ENCODE measurements at places on chromosomes 6 and 20.
A peak's percentile ranks its signal among the peaks of the same experiment; 100 is the strongest.

- no peak for DNase-seq
Measured at GRCh38 chr20:59800309-59800708, 133.1 kb downstream of the SYCP2 start.

DNA sequence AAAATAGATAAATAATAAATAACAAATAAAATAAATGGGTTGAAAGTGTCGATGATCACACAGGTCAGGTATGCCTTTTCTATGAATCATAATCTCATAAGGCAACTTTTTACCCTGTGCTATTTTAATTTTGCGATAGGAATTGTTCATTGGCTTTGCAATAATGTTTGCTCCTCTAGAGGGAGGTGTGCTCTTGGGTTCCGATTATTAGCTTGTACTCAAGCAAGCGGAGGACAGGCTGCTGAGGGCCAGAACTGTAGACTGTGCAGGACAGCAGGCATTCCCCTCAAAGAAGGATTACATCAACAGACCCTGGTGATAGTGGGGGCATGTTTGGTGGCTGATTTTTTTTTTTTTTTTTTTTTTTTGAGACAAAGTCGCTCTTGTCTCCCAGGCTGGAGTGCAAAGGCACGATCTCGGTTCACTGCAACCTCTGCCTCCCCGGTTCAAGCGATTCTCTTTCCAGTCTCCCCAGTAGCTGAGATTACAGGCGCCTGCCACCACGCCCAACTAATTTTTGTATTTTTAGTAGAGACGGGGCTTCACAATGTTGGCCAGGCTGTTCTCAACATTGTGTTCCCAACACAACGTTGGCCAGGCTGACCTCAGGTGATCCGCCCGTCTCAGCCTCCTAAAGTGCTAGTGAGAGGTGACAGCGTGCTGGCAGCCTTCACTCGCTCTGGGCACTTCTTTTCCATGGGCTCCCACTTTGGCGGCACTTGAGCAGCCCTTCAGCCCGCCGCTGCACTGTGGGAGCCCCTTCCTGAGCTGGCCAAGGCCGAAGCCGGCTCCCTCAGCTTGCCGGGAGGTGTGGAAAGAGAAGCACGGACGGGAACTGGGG is 35.6 kb downstream of the RIOK1 start:
- DNase-seq, result peak; percentile 59

DNA sequence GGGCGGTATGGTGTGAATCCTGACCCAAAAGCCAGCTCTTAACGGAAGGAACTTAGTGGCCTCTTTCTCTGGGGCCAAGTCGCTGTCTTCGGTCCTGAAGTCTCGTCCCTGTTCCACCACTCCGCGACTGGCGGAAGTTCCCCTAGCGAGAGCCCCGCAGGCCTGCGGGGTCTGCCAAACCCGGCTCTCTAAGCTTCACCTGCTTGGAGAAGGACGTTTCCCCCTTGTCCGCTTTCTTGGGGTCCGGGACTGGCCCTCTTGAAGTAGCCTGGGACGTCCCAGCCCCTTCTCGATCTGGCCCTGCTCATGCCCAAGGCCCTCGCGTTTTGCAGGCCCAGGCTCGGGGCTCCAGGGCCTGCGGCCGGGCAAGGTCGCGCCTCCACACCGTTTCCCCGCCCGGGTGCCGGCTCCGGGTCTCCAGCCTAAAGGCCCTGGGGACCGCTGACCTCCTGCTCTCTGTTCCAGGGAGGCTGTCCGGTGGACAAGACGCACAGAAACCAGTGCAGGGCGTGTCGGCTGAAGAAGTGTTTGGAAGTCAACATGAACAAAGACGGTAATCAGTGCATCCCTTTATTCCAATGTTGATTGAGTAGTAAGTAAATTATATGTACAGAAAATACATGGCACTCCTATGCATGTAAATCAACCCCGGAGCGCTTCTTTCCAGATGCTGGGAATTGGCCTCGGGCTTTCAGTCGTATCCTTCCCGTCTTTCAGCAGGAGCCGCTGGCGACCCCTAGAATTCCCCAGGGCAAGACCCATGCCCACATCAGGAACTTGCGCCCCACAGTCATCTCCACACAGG is 8.8 kb downstream of the NR2E1 start:
- DNase-seq, result no peak

DNA sequence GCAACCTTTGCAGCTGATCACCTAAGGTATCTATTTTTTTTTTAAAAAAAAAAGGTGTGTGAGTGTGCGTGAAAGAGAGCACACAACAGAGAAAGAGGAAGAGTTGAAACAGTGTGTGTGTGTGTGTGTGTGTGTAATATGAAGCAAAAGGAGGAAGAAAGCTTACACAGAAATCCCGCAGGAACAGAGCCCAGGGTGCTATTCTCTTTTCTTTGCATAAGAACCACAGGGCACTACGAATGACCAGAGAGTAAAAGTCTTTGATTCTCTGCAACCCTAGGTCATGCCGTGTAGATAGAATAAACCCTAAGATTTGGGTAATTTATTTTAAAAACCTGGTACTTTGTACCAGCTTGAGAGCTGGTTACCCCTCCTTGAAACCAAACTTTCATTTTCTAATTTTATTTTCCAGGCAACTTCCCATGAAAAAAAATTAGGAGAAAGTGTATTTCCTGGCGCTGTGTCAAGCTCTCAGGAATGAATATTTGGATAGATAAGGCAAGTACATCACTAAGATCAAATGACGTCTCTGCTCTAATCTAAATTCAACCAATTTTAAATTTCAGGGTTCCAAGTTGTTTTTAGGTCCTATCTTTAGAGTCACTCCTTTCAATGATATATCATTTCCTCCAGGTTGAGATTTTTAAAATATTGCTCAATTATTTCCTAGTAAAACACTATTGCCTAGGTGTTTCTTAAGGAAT is 47.9 kb upstream of the ID4 start:
- no peak for DNase-seq

DNA sequence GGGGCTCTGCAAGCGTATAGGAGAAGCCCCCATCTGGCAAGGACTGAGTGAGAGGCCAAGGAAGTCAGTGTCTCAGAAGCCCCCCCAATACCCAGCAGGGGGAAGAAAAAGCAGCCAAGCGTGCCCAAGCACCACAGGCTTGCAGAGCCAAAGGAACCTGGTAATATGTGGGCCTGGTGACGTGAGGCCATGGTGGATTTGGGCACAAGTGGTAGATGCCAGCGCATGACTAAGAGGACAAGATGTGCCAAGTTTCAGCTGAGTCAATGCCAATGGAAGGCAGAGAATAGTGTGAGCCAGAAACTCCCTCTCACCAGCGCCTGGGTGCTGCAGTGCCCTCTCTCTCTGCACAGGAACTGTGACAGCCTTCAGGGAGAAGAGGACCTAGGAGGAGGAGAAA is 110.0 kb downstream of the QRSL1 start:
- no peak for DNase-seq

GRCh38 chr20:60126975-60127374 is 168.8 kb downstream of the CDH26 start:
- DNase-seq, result no peak
